ENCODE measurements at places on chromosomes 16 and 17.

- no peak for DNase-seq
Measured at GRCh38 chr17:46943501-46944393, 20.8 kb downstream of the GOSR2 start.

DNA sequence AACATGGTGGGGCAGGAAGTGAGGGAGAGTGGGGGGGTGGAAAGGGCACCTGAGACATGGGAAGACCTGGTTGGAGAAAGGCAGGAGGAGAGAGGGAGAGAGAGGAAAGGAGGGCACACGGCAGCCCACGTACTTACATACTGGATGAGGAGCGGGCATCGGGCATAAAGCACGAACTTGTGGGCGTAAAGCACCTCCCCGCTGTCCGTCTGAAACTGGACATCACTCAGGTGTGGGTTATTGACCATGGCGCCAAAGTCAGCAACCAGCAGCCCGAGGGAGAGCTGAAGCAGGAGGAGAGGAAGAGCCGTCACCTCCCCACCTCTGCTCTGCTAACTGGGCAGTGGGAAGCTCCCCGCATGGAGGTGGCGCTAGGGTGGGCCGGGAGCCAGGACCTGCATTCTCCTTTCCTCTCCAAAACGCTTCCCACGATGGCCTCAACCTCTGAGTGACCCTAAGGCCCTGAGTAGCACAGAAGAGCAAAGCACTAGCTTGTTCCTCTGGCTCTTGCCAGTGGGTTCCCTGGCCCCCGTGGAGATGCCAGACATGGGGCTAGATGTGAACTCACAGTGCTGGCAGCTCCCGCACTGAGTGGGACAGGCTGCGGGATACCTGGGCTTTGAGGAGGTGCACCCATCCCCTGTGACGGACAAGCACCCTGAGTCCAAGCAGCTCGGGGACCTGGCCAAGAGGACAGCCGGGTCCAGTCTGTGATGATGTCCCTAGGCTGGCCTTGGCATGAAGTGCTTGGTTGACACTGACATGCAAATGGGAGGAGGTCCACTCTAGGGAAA is 16.9 kb downstream of the SLX4 start:
- no peak for DNase-seq

DNA sequence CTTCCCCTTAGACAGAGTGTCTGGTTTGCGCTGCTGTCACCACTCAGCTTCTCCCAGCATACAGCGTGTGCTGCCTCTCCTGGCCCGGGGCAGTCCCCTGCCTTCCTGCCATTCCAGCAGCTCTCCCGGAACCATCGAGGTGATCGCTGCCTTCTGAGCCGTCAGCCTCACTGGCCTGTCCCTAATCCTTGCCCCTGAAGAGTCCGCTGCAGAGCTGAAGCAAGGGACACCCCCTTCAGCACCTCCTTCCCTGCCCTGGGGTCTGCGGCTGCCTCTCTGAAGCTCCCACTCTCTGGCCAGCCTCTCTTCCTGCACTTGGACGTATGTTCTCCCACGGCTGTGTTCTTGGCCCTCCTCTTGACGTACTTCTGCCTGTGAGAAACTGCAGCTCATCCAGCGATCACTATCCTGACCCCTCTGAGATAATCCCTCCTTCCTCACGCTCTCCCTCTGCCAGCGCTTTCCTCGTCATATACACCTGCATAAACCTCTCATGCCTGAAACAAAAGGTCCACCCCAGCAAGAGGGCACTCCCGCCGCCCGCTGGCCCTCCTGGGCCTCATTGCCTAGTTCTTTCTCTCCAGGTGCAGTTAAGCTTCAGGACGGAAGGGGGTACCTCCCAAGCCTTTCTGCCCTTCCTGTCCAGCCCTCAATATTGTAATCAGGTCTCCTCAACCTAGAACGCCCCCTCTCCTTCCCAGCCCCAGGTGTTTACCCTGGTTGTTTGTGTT is 220.6 kb upstream of the CHMP6 start:
- no peak for DNase-seq

- DNase-seq: no peak
Measured at GRCh38 chr17:74040291-74040690, 163.2 kb upstream of the RPL38 start.

DNA sequence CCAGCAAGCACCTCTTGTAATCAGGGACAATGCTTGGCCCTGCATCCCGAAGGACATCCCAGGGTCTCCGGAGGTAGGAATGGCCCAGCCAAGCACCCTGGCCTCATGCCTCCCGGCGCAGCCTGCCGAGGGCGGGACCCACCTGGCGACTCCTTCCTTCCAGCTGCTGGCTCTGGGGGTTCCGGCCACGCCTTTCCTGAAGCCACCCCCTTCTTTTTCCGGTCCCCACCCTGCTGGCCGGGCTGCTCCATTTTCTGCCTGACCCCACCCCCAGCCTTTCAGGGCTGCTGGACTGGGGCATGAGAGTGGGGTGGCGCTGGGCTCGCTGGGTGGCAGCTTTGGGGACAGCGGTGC is 22.5 kb upstream of the CIBAR2 start:
- DNase-seq: no peak

- no peak for DNase-seq
Measured at GRCh38 chr16:46785076-46785845, 37.1 kb upstream of the MYLK3 start.

DNA sequence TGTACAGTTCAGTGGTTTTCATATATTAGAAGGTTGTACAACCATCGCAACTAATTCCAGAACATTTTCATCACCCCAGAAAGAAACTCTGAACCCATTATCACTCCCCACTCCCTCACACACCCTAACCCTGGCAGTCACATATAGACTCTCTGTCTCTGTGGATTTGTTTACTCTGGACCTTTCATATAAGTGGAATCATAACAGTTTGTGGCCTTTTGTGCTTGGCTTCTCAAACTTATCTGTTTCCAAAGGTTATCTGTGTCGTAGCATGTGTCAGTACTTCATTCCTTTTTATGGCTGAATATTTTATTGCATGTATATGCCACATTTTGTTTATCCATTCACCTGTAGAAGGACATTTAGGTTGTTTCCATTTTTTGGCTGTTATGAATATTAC is 12.4 kb downstream of the TENT4B start:
- no peak for DNase-seq

GRCh38 chr17:47816111-47816735 is 5.4 kb downstream of the OSBPL7 start:
- DNase-seq: no peak

GRCh38 chr17:55275894-55276804 is 11.4 kb downstream of the HLF start:
- no peak for DNase-seq

DNA sequence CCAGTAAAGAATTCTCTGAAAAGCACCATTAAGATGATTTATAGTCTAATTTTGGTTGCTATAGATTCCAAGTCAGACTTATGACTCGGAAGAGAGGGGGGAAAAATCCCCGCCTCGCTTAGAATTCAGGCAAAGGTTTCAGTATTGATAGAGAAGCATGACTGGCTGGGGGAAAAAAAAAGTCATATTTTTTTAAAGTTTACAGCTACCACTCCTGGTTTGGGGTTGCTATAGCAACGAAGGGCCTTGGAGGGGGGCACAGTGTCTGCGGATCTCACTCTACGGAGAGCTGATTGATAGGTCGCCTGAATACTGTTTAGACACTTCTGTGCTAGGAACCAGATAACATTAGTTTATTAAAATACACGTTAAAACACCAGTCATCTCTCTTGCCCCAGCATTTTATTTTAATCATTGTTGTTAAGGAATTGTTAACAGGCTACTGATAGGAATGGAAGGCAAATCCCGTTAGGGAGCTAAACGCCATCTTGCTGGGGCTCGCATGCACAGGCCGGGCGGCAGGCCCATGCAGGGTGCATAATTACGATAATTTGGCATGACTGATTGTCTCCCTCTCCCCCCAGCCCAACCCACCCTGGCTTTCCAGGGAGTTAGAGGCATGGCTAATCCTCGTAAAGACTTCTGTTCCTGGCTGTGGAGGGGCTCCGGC is 380.0 kb upstream of the XYLT1 start:
- DNase-seq: no peak

DNA sequence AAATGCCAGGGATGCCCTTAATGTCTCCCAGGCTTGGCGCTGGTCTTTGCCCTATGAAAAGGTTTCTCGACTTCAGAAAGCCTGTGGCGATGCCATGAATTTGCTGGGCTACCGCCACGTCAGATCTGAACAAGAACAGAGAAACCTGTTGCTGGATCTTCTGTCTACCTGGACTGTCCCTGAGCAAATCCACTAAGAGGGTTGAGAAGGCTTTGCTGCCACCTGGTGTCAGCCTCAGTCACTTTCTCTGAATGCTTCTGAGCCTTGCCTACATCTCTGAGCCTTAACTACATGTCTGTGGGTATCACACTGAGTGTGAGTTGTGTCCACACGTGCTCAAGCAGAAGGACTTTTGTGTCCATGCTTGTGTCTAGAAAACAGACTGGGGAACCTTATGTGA is 11.4 kb downstream of the CHST4 start:
- DNase-seq: no peak

- no peak for DNase-seq
Measured at GRCh38 chr17:72862276-72862999, 230.1 kb downstream of the SLC39A11 start.

GRCh38 chr16:75206749-75207451 is at the start of gene CTRB2:
TSS of gene CTRB2 (minus strand) at chr16:75207161. CDS start at chr16:75207141, 20 bp downstream.
- DNase-seq: no peak

- DNase-seq: no peak
Measured at GRCh38 chr17:63705657-63706056, 5.7 kb upstream of the LIMD2 start.

DNA sequence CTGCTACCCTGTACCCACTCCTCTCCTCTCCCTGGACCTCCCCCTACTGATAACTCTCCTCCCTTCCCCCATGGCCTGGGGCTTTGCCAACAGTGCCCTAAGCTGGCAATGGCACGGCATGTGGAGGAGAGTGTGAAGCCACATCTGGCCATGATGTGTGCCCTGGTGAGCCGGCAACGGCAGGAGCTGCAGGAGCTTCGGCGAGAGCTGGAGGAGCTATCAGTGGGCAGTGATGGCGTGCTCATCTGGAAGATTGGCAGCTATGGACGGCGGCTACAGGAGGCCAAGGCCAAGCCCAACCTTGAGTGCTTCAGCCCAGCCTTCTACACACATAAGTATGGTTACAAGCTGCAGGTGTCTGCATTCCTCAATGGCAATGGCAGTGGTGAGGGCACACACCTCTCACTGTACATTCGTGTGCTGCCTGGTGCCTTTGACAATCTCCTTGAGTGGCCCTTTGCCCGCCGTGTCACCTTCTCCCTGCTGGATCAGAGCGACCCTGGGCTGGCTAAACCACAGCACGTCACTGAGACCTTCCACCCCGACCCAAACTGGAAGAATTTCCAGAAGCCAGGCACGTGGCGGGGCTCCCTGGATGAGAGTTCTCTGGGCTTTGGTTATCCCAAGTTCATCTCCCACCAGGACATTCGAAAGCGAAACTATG is 5.2 kb downstream of the TRAF4 start:
- DNase-seq: no peak

DNA sequence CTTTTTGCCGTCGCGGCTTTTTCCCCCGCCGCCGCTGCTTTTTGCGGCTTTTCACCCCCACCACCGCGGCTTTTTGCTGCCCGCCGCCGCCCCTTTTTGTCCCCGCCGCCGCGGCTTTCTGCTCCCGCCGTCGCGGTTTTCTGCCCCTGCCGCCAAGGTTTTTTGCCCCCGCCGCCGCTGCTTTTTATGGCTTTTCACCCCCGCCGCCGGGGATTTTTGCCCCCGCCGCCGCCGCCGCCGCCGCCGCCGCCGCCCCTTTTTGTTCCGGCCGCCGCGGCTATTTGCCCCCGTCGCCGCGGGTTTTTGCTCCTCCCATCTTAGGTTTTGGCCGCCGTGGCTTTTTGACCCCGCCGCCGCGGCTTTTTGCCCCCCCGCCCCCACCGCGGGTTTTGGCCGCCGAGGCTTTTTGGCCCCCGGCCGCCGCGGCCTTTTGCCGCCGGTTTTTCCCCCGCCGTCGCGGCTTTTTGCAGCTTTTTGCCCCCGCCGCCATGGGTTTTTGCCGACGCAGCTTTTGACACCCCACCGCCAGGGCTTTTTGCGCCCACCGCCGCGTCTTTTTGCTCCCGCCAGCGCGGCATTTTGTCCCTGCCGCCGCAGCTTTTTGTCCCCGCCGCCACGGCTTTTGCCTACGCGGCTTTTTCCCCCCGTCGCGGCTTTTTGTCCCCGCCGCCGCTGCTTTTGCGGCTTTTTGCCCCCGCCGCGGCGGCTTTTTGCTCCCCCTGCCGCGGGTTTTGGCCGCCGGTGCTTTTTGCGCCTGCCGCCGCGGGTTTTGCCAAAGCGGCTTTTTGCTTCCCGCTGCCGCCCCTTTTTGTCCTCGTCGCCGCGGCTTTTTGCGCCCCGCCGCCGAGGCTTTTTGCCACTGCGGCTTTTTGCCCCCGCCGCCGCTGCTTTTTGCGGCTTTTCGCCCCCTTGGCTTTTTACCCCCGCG is 519.4 kb upstream of the WSB1 start:
- no peak for DNase-seq

GRCh38 chr16:63690961-63691360 is 1430.9 kb downstream of the CDH11 start:
- no peak for DNase-seq

DNA sequence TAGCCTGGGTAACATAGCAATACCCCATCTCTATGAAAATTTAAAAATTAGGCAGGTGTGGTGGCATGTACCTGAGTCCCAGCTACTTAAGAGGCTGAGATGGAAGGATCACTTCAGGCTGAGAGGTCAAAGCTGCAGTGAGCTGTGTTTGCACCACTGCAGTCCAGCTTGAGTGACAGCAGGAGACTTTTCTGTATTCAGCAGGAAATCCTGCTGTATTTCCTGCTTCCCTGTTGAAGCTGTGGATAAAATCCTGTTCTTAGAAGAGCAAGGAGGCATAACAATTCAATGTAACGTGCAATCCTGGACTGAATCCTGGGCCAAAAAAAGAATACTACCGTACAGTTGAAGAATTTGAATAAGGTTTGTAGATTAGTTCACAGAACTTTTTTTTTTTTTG is 62.2 kb downstream of the FBXL20 start:
- DNase-seq: peak; percentile 22

DNA sequence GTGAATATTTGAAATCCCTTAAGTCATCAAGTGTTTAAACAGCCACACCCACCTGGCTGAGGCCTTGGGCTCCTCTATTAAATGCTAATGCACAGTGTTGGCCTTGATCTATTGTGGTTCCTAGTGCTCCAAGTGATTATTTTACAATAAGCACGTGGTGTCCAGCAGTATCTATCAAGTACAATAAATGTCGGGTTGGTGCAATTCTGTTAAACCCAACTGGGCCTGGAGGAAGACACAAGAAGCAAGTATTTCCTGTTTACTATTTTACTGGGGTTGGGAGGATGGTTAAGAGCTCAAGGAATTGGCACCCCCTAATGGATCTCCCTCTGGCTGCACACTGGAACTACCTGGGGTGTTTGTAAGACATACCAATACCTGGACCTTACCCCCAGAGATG is 72.1 kb upstream of the HNF1B start:
- no peak for DNase-seq

DNA sequence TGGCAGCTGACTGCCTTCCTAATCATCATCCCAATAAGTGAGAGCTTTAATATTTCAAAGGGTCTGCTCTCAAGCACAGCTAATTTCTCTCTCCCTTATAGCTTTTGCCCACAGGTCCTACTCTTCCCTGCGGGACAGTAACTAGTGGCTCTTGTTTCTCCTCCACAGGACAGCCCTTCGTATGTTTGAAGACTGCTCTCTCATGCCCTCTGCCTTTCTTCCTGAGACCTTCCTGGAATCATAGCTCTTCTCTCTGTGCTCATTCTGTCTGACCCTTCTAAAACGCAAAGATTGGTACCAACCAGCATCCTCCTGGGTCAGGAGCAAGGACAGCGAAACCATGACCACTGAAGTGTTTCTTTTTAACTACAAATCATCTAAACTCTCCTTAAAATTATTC is 168.9 kb downstream of the GRIN2A start:
- no peak for DNase-seq

GRCh38 chr16:82651921-82652601 is 25.3 kb downstream of the CDH13 start:
- DNase-seq: peak; percentile 87

All from MV-4-11 (cell line).